GDM1 (cell line): ENCODE measurements at places on chromosomes 2 and 18.

DNA sequence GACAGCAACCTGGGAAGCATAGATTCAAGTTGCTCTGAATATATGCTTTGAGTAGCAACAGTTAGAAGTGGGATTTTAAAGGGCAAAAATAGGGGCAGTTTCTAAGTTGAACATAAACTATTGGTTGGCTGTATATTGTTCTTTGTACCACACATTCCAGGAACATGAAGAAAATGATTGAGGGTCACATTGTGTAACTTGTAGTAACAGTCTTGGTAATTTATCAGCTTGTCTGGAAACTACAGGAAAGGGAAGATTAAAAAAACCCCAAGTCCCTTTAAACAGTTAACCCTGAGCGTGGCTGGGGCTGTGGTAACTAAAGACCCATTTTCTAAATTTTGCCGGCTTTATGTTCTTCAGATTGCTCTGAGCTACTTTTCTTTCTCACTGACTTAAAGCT is 7.4 kb downstream of the PLEKHB2 start:
- no peak for DNase-seq

GRCh38 chr18:79355433-79356335 is 40.0 kb upstream of the NFATC1 start:
- no peak for DNase-seq

DNA sequence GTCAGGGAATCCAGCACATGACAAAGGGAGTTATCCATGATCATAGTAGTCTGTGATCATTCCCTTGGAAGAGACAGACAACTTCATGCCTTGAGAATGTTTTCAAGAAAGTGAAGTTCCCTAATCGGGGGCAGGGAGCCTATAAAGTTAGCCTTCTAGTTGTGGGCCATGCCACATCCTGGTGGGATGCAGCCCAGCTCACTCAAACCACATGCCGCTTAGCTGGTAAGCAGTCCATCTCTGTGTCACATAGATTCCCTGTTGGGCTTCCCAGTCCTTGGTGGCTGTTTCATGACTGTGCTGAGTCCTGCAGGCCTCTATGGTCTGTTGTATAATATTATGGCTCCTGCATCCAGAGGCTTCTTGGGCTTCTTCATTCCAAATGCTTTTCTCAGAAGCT is 11.4 kb upstream of the ARHGAP25 start:
- peak; percentile 49 for DNase-seq

- DNase-seq, result no peak
These were observed 221.6 kb downstream of the GBX2 start for GRCh38 chr2:235946590-235946989.

GRCh38 chr2:18856765-18857164 is 267.4 kb upstream of the NT5C1B start:
- no peak for DNase-seq

DNA sequence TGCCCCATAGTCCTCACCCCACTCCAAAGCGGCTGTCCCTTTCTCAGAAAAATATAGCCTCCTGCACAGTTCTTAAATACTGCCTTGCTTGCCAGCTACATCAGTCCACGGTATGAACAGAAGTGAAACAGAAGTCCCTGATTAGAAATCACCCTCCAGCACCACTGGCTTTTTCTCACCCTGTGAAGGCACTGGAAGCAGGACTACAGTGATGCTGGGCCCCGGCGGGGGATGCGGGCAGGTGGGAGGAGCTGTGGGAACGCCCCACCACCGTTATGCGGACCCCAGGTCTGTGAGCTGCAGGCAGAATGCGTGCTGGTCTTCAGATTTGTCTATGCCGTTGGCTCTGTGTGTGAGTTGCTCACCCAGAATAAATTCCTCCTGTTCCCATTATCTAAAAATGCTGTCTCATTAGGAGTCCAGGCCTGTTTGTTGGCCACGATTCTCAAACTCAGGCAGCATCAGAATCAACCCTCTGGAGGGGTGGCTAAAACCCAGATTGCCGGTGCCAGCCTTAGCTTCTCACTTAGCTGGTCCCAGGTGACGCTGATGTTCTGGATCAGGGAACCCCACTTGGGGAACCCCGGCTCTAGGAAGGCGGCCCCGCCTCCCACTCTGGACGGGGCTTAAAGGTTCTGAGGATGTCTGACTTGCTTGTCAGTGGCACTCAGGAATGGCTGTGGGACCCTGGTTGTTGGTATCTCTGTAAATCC is 224.8 kb upstream of the PXDN start:
- DNase-seq, result no peak

DNA sequence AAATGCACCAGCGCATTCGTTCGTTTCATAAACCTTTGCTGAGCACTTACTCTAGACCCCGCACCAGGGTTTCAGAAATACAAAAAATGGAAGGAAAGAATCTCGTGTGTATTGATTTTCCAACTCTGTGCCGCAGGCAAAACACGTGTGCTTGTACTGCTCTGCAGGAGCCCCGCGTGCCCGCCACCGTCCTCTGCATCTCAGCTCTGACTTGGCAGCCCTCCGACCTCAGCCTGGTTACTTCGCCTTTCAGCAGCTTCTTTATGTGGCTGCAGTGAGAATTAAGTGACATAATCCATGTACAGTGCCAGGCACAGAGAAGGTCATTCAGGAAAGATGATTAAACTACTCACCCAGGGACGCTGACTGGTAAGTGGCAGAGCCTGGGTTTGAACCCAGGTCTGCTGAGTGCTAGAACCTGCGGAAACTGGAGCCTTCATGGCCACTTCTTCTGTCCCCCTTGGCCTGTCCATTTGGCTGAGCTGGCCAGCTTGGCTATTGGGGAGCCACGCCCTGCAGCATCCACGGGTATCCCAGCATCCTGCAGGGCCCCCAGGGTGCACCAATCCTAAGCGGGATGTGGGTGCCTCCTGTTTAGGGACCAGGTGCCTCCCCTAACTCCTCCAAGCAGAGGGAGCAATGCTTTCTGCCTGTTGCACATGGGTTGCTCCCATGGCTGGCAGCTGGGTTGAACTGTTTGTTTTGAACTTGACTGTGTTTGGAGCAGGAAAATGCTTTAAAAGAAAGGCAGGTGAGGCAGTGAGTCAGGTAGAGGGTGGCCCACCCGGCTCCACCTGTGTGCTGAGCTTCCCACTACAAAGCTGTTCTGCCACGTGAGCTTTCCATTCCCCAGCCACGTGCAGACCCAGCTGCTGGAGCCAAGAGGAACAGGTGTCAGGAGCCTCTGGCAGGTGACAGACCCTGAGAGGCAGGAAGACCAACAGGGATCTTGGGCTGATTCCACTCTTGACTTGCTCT is 34.3 kb downstream of the INHBB start:
- no peak for DNase-seq

- DNase-seq, result no peak
These were observed 69.9 kb downstream of the SGPP2 start for GRCh38 chr2:222494104-222494739.

DNA sequence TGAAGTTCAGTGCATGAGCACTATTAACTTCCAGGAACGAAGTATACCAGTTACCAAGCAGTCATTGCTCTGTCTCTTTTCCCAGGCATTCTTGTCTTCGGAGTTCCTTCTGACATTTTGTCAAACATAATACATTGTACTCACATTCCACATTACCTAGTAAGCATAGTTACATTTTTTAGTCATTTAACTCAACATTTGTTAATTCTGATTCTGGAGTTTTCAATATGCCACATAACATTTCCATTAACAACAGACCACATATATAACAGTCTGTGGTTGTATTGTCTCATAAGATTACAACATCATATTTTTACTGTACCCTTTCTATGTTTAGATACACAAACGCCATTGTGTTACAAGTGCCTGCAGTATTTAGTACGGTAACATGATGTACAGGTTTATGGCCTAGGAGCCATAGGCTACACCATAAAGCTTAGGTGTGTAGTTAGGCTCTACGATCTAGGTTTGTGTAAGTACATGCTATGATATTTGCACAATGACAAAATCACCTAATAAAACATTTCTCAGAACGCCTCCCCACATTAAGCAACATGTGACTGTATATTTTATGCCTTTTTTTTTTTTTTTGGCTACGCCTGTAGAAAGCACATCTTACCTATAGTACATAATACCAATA is 187.1 kb downstream of the DYM start:
- no peak for DNase-seq

GRCh38 chr2:171191021-171191420 is 30.3 kb upstream of the TLK1 start:
- no peak for DNase-seq

DNA sequence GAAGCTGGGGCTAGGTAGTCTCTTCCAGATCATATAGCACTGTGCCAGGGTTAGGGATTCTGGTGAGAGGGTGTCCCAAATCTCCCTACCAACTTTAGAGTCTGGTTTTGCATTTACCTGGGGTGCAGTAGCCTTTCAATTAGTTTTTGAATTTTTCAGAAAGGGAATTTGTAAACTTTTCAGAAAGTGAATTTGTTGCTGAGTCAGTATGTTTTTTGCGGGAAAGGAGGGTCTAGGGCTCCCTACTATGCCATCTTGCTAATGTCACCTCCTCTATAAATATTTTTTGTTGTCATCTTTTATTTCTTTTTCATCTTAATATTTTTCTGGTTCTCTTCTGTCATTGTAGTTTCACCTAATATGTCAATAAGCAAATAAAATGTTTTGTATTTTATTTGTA is 95.8 kb upstream of the FAM98A start:
- DNase-seq, result no peak

DNA sequence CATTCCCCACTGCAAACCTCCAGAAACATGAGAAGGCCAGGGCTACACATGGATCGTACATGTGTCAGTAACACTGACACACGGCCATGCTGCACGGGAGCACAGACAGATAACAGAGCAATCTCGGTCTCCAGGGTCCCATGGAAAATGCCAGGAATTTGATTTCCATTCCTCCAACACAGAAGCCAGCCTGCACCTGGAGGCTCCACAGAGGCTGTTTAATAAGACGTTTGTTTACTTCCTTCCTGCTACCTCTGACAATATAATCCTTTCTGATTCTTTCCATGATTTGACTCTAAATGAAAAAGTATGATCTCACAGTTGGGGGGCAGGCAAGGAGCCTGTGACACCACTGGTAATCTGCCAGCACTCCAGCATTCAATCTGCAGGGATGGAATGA is 210.9 kb upstream of the DDX18 start:
- DNase-seq, result no peak

DNA sequence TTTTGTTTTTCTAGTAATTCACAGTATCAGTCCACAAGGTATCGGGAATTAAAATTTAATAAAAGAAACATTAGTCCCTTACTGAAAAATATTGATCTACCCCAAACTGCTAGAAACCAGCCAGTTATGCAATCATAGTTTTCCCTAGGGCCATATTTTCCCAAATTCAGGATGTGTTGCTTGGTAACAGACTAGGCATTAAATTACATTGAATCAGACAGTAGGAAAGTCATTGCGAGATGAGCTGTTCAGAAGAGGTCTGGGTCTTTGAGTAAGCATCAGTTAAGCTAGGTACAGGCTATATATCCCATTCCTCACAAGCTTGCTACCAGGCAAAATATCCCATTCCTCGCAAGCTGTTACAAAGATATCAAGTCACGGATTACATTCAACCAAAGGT is 123.0 kb upstream of the CCDC150 start:
- DNase-seq, result no peak

DNA sequence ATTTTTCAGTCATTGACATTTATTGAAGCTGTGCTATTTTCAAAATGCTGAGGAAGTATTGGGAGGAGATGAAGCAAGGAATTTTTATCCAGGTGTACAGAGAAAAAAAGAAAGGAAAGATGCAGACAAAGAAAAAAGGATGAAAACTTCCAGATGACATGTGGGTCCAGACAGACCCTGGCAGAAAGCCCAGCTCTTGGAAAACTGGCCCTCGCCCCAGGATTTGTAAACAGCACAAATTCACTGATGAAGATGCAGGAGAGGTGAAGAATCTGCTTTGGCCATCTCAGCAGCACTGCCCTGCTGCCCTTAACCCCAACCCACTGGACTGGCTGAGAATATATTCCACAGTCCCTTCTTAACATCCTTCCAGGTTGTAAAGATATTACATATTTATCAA is 12.5 kb downstream of the TACR1 start:
- DNase-seq, result no peak

- DNase-seq, result no peak
These were observed 2.4 kb downstream of the GPR45 start for GRCh38 chr2:105243961-105244360.

DNA sequence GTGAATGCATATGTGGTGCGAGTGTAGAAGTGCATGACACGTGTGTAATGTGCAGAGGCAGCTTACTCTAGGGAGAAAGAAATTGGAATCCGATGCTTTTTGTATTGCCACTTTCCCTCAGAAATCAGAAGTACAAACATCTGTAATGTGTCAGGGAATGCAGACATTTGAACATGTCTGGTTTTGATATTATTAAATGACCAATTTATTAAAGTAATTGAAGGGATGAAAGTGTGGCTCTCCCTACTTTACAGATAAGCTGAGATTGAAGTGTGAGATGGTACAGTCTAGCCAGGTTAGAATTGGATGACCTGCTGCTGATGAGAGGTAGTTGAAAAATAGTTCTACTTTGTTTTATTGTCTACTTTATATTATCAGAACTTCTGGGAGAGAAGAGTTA is 74.5 kb upstream of the NT5C1B start:
- DNase-seq, result no peak

DNA sequence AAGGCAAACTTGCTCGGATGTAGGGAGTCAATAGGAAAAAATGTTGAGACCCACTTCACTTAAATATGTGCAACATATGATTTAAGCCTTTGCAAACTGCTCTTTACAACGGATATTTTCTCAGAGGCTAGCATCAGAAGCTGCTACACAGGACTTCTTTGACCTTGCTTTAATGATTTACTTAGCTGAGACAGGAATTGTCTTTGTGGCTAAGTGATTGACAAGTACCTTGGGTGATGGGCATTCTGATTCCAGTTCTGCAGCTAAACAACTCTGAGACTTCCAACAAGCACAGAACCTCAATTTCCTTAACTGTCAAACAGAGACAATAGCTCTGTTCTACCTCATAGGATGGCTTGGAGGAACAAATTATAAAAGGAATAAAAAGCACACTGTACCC is 150.2 kb downstream of the NCKAP5 start:
- no peak for DNase-seq

- peak; percentile 18 for DNase-seq
These were observed 22.3 kb upstream of the VPS4B start for GRCh38 chr18:63444580-63444979.

DNA sequence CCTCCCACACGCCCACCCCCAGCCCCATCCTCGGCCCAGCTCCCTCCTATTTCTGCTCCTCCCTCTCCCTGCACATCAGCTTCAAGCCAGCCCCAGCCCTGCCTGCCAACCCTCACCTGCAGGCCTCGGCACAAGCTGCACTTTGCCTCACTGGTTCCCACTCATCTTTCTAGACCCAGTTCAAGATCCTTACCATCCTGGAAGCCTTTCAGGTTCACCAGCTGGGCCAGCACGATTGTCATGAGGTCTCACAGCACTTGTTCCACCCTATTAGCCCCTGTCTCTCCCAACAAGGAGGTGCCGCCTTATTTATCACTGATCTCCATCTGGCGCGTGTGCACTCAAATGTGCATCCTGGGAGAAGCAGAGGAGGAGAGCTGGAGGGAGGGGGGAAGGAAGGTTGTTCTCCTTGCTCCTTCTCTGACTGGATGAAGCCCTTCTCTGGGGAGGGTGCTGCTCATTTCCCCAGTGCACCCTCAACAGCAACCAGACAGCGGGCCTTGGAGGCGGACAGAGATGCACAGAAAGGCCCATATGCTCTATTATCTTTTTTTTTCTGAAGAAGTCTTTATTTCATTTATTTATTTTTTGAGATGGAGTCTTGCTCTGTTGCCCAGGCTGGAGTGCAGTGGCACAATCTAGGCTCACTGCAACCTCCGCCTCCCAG is 15.5 kb upstream of the BIN1 start:
- DNase-seq, result no peak
